Stimulated activated CD4-positive, alpha-beta T cell treated with anti-CD3 and anti-CD28 coated beads, Interleukin-4, amount 100 ng/mL, for 24 hours (primary cell): ENCODE measurements at places on chromosomes 4 and X.

- no peak for DNase-seq
Observed at GRCh38 chr4:53924333-53925049, 139.9 kb downstream of the CHIC2 start.

GRCh38 chr4:35986537-35986936, 257.8 kb downstream of the ARAP2 start:
- DNase-seq = no peak

- no peak for DNase-seq
Observed at GRCh38 chrX:69564665-69565064, 51.2 kb upstream of the EDA start.

GRCh38 chr4:114180481-114180880, 201.0 kb upstream of the ARSJ start:
- peak; percentile 39 for DNase-seq

DNA sequence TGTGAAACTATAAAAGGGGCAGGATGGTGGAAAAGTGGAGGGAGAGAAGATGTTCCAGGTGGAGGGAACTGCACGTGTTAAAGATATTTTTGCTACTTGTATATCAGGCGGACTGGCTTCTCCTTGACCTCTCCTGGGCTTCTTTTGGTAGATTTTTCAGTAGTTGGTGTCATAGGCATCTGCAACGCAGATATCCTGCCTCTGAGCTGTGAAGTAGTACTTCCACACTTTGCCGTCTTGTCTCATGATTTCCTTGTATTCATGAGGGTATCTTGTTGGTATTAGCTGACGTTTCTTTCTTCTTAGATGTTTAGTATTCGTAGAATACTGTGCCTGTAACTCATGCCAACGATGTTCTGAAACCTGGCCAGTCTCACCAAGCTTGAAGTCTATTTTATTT, 81.0 kb downstream of the WWC2 start:
- DNase-seq = no peak

DNA sequence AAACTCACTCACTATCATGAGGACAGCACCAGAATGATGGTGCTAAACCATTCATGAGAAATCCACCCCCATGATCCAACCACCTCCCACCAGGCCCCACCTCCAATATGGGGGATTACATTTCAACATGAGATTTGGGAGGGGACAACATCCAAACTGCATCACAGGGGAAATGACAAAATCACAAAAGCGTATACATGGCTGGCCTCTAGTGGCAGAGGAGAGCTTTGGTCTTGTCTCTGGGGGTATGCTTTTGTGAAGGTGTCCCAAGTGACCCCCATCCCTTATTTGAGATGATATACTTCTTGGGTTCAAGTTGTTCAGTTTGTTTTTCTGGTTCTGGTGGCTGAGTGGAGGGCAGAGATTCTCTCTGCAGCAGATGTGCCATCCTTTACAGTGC, 8.5 kb upstream of the SETD7 start:
- DNase-seq = no peak

- DNase-seq = no peak
Observed at GRCh38 chrX:21949689-21950088, 9.2 kb downstream of the SMS start.

- peak; percentile 59 for DNase-seq
Observed at GRCh38 chrX:24371391-24371972, 11.0 kb downstream of the SUPT20HL1 start.
